Effector CD8-positive, alpha-beta T cell (primary cell): ENCODE measurements at places on chromosomes 4 and X.

GRCh38 chr4:117986321-117986720 is 48.0 kb upstream of the NDST3 start:
- no peak for DNase-seq

- DNase-seq: no peak
Observed at GRCh38 chr4:8437281-8437680, 3.2 kb downstream of the ACOX3 start.

DNA sequence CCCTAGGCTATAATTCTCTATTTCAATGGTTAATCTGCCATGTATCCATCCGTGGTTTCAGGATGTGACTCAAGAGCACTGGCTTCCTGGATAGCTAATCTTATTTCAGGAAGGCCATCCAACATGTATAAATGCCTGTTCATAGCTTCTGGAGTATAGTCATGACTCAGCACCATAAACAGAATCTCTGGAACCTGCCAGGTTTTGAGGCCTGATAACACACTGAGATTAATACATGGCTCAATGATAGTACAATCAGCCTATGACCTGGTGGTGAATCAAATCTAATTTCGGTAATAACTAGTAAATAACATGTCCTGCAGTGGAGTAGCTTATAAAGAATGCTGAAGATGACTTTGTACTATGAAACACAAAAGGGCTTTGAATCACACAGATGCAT is 5.7 kb upstream of the IL13RA2 start:
- DNase-seq: no peak

GRCh38 chr4:121191361-121191760 is 27.2 kb upstream of the TNIP3 start:
- no peak for DNase-seq

DNA sequence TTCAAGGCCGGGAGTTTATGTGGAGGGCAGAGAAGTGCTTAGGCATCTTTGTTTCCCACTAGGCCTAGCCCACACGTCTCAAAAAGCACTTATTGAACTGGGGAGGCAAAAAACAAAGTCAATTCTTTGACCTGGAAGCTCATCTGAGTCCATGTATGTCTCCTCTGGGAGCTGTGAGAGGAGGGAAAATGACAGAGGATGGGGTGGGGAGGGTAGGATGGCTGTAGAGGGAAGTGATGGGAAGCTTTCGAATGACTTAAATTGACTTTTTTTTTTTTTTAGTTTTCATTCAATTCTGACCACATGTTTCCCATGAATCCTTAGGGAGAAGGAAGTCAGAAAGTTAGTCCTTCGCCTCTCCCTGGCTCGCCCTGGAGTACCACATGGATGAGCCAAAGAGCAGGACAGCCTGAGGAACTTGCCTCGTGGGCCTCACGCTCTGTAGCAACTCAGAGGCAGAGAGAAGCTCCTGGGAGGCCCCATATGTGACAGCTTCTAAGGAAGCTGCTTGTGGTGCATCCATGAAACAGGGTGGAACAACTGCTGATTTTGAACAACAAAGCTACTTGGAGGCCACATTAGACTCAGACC is 45.0 kb downstream of the NHSL2 start:
- no peak for DNase-seq

DNA sequence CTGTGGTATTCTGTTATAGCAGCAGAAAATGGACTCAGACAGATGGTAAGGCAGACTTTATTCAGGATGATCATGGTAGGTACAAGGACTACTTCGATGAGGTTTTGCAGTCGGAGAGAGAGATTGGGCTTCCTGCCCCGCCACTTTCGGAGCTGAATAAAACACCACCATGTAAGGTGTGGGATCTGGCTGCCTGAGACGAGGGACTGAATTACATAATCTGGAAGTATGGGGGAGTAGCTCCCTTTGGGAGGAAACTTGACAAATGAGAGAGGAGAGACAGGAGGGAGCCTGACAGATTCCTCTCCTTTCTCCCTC is 255.5 kb upstream of the GATB start:
- no peak for DNase-seq

- no peak for DNase-seq
Observed at GRCh38 chrX:154472685-154473632, 6.1 kb downstream of the LAGE3 start.

DNA sequence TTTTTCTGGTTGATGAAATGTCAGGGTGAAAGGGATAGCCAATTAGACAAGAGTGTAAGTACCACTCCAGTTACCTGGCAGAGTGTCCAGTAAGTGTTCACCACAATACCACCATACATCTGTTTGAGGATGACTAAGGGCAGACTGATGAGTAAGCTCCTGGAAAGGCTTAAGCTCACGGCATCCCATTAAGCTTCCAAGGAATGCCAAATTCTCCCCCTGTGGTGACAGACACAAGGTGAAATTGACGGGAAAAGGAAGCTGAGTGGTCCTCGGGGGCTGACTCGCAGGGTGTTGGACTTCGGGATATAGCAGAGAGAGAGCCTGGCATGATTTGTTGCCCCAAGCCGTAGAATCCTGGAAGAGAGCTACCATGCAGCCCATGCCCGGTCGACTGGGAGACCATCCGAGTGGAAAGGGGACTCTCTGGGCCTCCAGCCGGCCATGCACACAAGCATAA is 7.6 kb upstream of the BST1 start:
- DNase-seq: no peak

GRCh38 chr4:184763150-184763780 is 29.4 kb upstream of the CENPU start:
- DNase-seq: no peak

DNA sequence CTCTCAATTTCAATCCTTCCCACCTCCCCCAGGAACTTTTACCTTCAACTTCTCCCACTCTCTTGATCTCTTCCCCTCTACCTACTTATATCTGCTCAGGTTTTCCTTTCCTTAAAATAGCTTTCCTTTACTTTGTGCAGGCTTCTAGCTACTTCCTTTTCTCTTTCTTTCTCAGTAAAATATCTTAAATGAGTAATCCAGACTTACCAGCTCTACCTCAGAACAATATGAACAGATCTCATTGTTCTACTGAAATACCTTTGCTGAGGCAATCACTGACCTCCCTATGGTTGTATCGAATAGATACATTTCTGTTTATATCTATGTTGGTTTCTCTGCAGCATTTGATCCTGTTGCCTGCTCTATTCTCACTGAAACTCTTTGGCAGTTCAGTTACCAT is 86.7 kb upstream of the WDR44 start:
- DNase-seq: no peak

DNA sequence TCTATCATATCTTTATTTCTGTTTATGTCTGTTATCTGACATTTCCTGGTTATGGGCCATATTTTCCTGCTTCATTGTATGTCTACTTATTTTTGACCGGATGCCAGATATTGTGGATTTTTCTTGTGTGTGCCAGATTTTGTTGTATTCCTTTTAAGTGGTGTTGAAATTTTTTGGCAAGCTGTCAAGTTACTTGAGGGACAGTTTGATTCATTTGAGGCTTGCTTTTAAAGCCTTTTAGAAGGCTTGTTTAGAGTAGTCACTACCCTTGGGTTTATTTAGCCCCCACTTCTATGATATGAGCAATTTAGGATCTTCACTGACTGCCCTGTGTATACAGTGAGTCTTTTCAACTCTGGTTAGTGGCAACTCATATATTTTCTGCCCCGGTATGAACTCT is 29.2 kb upstream of the NPY2R start:
- DNase-seq: no peak
